Lung microvascular endothelial cell (primary cell): ENCODE measurements at places on chromosomes 6 and 20. TPM values are rescaled to one million over a fixed set of nuclear protein-coding genes. Genes with fewer than 3 reads are reported as not detected.

The SHLD1 gene
- 2.2 and 2.6 TPM in 2 replicates for total RNA-seq

The DTNBP1 gene
- 9.4 and 9.5 TPM in 2 replicates for total RNA-seq

The AIF1 gene
- total RNA-seq = not detected in 2 replicates

The FKBP1C gene
- 1.7 and 3.4 TPM in 2 replicates for total RNA-seq

The MAPK13 gene
- total RNA-seq = 3.2 and 4.1 TPM in 2 replicates

The PRSS16 gene
- 0.22 TPM in 1 of 2 replicates, not detected in the other for total RNA-seq

The GMNN gene
- total RNA-seq = 7.9 and 13.9 TPM in 2 replicates

The KCNK16 gene
- total RNA-seq = not detected in 2 replicates

The MUC22 gene
- not detected in 2 replicates for total RNA-seq

The ENPP1 gene
- total RNA-seq = 0.22 and 0.40 TPM in 2 replicates

The SLC22A23 gene
- 21.8 and 59.3 TPM in 2 replicates for total RNA-seq

The BMP7 gene
- total RNA-seq = not detected in 2 replicates

The MLIP gene
- 0.99 and 1.1 TPM in 2 replicates for total RNA-seq

The HLA-DRA gene
- not detected in 2 replicates for total RNA-seq

The RRAGD gene
- 0.22 and 0.60 TPM in 2 replicates for total RNA-seq

The MPIG6B gene
- not detected in 2 replicates for total RNA-seq

The SPDEF gene
- total RNA-seq = not detected in 2 replicates

The HLA-DOB gene
- 0.22 TPM in 1 of 2 replicates, not detected in the other for total RNA-seq

The TCFL5 gene
- 7.2 and 11.7 TPM in 2 replicates for total RNA-seq

The NR2E1 gene
- total RNA-seq = not detected in 2 replicates

The STX7 gene
- total RNA-seq = 19.8 and 52.0 TPM in 2 replicates

The SLC44A4 gene
- total RNA-seq = not detected in 2 replicates

The ZC2HC1B gene
- not detected in 2 replicates for total RNA-seq

The ADAM33 gene
- under 0.01 TPM in 1 of 2 replicates, not detected in the other for total RNA-seq

The PPP1R3G gene
- 0.65 and 1.6 TPM in 2 replicates for total RNA-seq

The KHDC1L gene
- not detected in 2 replicates for total RNA-seq

The CLPSL2 gene
- total RNA-seq = not detected in 2 replicates

The SSTR4 gene
- not detected in 2 replicates for total RNA-seq

The HUS1B gene
- 0.22 and 0.79 TPM in 2 replicates for total RNA-seq

The LAMA2 gene
- total RNA-seq = 0.20 and 0.22 TPM in 2 replicates

The C6orf118 gene
- total RNA-seq = not detected in 2 replicates

The UST gene
- total RNA-seq = under 0.01 TPM in 2 replicates

The KHDC3L gene
- not detected in 2 replicates for total RNA-seq

The ZMYND8 gene
- total RNA-seq = 34.2 and 74.8 TPM in 2 replicates

The MOXD1 gene
- total RNA-seq = under 0.01 and 0.22 TPM in 2 replicates

The CRISP2 gene
- not detected in 2 replicates for total RNA-seq

The AKAP12 gene
- 250 and 900 TPM in 2 replicates for total RNA-seq

The SAMD3 gene
- not detected in 2 replicates for total RNA-seq

The SLC17A1 gene
- total RNA-seq = not detected in 2 replicates

The ZBTB46 gene
- 37.7 and 46.4 TPM in 2 replicates for total RNA-seq

The OR10C1 gene
- not detected in 2 replicates for total RNA-seq

The CYP39A1 gene
- total RNA-seq = under 0.01 and 0.60 TPM in 2 replicates

The RTEL1 gene
- 4.4 and 4.6 TPM in 2 replicates for total RNA-seq

The PBOV1 gene
- total RNA-seq = not detected in 2 replicates

The TNFRSF21 gene
- total RNA-seq = 49.6 and 51.9 TPM in 2 replicates

The NRSN1 gene
- not detected in 2 replicates for total RNA-seq

The NUS1 gene
- 10.7 and 14.5 TPM in 2 replicates for total RNA-seq

The PRPH2 gene
- total RNA-seq = 0.44 and 0.60 TPM in 2 replicates

The EFCAB8 gene
- under 0.01 TPM in 2 replicates for total RNA-seq

The SLC25A27 gene
- 0.22 and 1.4 TPM in 2 replicates for total RNA-seq

The HCRTR2 gene
- not detected in 2 replicates for total RNA-seq

The VSX1 gene
- total RNA-seq = not detected in 2 replicates

The LAMA5 gene
- 5.4 and 14.2 TPM in 2 replicates for total RNA-seq

The TAGAP gene
- not detected in 2 replicates for total RNA-seq

The BNIP5 gene
- not detected in 2 replicates for total RNA-seq

The NFYA gene
- total RNA-seq = 10.7 and 10.9 TPM in 2 replicates

The TMEM244 gene
- not detected in 2 replicates for total RNA-seq

The EBF4 gene
- total RNA-seq = 0.87 and 3.8 TPM in 2 replicates

The MEI4 gene
- not detected in 2 replicates for total RNA-seq
